Activated naive CD8-positive, alpha-beta T cell treated with anti-CD3 and anti-CD28 coated beads, Interleukin-2, amount 10 ng/mL, durations not matched to agents 7 days and 5 days (primary cell): ENCODE measurements at places on chromosomes 1 and 21. TPM values are rescaled to one million over a fixed set of nuclear protein-coding genes. Genes with fewer than 3 reads are reported as not detected.

DNA sequence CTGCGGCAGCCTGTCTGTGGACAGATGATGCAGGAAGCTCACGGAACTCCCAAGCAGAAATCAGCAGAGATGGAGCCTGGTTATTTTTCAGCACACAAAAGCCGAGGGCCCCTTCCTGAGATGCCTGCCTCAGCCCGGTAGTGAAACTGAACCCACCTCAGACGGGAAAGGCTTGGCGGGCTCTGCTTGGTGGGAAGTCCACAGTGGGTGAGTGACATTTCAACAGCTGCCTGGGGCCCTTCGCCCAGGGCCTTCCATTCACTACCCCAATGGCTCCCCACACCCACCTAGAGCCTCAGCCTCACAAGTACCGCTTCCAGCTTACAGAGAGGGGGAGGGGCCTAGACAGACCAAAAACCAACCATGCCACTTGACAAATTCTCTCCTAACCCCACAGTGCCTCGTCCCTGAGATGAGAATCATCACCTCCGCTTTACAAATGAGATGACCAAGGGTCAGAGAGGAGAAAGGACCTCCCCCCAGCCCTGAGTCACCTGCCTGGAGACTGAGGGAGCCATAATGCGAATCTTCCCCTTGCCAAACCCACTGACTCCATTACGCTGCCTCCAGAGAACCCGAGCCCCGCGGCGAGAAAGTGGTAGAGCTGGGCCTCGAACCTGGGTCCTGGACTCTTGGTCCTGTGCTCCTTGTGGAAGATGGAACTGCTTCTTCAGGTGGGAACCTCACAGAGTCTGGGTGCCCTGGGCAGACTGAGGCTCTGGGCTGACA lies 3.4 kb upstream of the ECE1 start:
- peaks cover 4% of the 10 kb centered on the region for H3K36me3 ChIP-seq
- H3K4me3 ChIP-seq = peak overlapping the region; percentile 77
- H3K4me1 ChIP-seq = peaks cover 67% of the 10 kb centered on the region
- H3K27me3 ChIP-seq = no peaks in the 10 kb centered on the region

MPZ gene
- 8.4 TPM for total RNA-seq

DNA sequence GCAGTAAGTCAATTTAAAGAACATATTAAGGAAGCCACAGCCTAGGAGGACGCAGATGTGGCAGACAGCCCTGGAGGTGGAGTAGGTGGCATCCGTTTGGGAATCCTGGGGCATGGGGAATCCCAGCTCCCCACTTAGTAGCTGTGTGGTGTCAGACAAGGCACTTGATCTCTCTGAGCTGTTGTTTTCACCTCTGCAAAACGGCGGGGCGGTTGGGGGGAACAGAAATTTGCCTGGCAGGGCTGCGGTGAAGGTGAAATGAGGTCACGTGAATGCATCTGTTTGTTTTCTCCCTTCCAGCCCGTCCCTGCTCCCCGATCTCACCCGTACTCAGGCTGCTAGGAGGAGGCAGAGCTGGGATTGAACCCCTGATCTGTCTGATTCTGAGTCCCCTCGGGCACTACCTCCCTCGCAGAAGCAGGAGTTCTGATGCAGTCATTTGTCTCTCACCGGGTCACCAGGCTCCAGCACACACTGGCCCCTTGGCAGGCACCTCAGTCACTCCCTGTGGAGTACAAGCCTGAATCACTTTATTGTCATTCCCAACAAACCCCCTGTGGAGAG lies 2.2 kb upstream of the LAPTM5 start:
- no peaks in the 10 kb centered on the region for H3K27me3 ChIP-seq
- DNase-seq = peak; percentile 65
- peak overlapping the region; percentile 77 for H3K4me3 ChIP-seq

CBR3 gene
- 14.9 TPM for total RNA-seq
